ENCODE measurements at places on chromosomes 3 and 15. TPM values are rescaled to one million over a fixed set of nuclear protein-coding genes. Genes with fewer than 3 reads are reported as not detected.

GRCh38 chr3:123489400-123490004, 40.6 kb upstream of the ADCY5 start:
- H3K27ac ChIP-seq, result no peak overlapping the region
- peak; percentile 61 for DNase-seq
- H3K27me3 ChIP-seq, result no peaks in the 10 kb centered on the region
- peaks cover 77% of the 10 kb centered on the region for H3K36me3 ChIP-seq

DNA sequence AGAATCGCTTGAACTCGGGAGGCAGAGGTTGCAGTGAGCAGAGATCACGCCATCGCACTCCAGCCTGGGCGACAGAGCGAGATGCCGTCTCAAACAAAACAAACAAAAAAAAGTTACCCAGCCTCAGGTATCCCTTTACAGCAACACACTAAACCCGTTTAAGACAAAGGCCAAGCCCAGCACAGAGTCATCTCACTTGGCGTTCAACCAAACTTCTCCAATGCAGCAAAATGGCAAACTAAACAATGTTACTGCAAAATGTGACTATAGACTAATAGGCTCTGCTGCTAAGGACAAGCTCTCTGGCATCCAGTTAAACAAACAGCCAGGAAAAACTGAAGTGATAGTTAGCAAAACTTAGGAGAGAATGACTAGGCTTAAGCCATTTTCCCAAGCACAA, 6.4 kb upstream of the FAM219B start:
- H3K36me3 ChIP-seq, result peaks cover 58% of the 10 kb centered on the region
- H3K4me3 ChIP-seq, result no peak overlapping the region
- no peak overlapping the region for H3K27ac ChIP-seq
- H3K27me3 ChIP-seq, result no peaks in the 10 kb centered on the region

GRCh38 chr3:6679510-6679909, 181.4 kb upstream of the GRM7 start:
- H3K27ac ChIP-seq, result no peak overlapping the region
- no peak overlapping the region for H3K4me3 ChIP-seq
- no peaks in the 10 kb centered on the region for H3K4me1 ChIP-seq
- DNase-seq, result no peak

Gene UNC13C
- not detected for total RNA-seq

- H3K27me3 ChIP-seq, result no peaks in the 10 kb centered on the region
- no peak overlapping the region for H3K27ac ChIP-seq
These were observed 27.4 kb downstream of the CLK3 start for GRCh38 chr15:74642734-74643664.

Gene PLS1
- 7.3 TPM for total RNA-seq

All from MCF 10A (cell line).